ENCODE measurements at places on chromosomes 4 and X. TPM values are rescaled to one million over a fixed set of nuclear protein-coding genes. Genes with fewer than 3 reads are reported as not detected.

DNA sequence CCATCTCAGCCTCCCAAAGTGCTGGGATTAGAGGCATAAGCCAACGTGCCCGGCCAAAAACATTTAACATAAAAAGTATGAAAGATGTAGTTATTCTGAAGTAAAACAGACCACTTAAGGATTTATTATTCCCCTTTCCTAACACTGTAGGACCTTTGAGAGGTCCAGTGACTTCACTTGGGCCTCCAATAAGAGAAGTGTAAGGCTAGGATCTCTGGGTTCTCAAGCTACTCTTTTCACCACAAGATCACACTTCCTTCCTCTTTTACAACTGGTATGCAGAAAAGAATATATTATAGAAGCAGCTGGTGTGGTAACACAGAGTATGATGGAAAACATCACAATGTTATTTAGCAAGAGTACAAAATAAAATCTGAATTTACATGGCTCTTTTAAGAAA, 30.2 kb upstream of the CCNG2 start:
- no peak for DNase-seq

DNA sequence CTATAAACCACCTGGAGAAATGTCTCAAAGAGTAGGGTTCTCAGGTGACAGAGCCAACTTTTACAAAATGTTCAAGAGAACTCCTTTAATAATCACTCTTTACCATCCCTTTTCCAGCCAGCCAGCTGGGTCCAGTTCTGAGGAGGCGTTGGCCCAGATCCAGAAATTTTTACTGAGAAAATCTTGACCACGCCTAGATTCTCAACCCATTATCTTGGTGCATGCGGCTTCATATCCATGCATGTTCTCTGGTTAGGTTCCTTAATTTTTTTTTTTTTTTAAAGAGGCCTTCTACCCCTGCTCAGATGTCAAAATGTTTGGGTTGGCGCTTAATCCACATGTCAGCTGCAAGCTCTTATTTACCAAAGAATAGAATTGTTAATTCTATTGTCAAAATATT, 12.0 kb upstream of the MAP7D2 start:
- no peak for DNase-seq

- DNase-seq = no peak
Observed at GRCh38 chrX:66126662-66127061, 37.4 kb upstream of the HEPH start.

The PPEF2 gene
- not detected for total RNA-seq

GRCh38 chrX:72137846-72138495, 6.3 kb upstream of the RTL5 start:
- DNase-seq = no peak

DNA sequence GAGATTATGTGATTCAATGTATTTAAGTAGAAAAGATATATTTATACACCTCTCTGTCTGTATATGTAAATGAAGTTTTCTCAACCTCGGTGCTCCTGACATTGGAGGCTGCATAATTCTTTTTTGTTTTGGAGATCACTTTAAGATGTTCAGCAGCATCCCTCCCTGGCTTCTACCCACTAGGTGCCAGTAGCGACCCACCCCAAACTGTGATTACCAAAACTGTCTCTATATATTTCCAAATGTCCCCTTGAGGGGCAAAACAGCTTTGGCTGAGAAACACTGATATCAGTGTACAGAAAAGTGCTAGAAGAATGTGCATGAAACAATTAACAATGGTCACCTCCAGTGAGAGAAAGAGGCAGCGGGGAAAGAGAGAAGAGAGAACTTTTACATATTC, 51.2 kb downstream of the DCX start:
- no peak for DNase-seq

GRCh38 chr4:67103001-67103747, 442.1 kb downstream of the CENPC start:
- no peak for DNase-seq

The TMEM31 gene
- not detected for total RNA-seq

The ZCCHC4 gene
- 14.1 TPM for total RNA-seq

GRCh38 chr4:113921089-113921794, 58.2 kb downstream of the ARSJ start:
- DNase-seq = no peak

GRCh38 chrX:72002875-72003274, 92.2 kb downstream of the NHSL2 start:
- DNase-seq = no peak

The ASB5 gene
- total RNA-seq = not detected

The PRR32 gene
- not detected for total RNA-seq

DNA sequence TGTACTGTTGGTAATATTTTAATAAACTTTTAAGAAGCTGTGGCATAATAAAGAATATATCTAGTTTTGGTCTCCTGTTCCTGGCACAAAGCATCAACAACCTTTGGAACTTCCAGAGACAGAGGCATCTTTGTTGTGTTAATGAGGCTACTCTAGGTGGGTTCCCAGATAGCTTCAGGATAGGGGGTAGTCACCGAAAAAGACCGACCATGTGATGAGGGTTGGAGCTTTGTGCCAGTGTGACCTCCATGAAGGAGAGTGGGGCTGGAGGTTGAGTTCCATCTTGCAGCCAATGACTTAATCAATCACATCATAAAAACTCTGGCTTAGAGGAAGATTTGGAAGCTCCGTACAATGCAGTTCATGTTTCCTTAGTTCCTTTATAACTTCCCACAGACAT, 9.9 kb downstream of the PPAT start:
- no peak for DNase-seq

DNA sequence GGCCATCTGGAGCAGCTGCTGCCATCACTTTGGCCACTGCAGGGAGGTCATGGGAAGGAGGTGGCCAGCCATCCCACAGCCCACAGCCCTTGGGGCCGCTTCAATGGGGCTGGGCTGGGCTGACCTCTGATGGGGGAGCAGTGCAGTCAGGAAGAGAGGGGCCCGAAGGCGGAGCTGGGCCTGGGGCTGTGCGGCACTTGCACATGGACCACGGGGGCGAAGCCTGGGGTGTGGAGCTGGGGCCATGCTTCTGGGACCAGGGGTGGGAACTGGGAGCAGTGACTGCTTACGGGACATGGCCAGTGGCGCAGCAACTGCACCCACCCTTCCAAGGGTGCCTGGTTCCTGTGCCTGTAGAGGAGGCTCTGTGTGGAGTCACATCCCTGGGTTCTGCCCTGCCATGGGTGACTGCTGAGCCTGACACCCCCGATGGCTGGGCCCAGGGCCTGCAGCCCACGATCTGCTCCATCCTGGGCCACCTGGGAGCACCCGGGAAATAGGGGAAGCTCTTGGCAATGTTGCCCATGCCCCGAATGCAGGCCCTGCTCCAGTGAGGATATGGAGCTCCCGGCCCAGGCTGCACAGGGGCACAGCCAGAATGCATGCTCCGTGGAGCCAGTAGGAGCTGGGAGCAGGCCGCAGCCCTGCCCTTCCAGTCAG, 22.4 kb upstream of the SULT1B1 start:
- no peak for DNase-seq

GRCh38 chr4:8437281-8437680, 3.2 kb downstream of the ACOX3 start:
- no peak for DNase-seq

GRCh38 chr4:98631506-98631905, 26.9 kb downstream of the TSPAN5 start:
- no peak for DNase-seq

GRCh38 chrX:21798677-21799219, 40.7 kb upstream of the MBTPS2 start:
- DNase-seq = no peak

The SPANXA1 gene
- total RNA-seq = not detected

The DCAF4L1 gene
- 0.24 TPM for total RNA-seq

DNA sequence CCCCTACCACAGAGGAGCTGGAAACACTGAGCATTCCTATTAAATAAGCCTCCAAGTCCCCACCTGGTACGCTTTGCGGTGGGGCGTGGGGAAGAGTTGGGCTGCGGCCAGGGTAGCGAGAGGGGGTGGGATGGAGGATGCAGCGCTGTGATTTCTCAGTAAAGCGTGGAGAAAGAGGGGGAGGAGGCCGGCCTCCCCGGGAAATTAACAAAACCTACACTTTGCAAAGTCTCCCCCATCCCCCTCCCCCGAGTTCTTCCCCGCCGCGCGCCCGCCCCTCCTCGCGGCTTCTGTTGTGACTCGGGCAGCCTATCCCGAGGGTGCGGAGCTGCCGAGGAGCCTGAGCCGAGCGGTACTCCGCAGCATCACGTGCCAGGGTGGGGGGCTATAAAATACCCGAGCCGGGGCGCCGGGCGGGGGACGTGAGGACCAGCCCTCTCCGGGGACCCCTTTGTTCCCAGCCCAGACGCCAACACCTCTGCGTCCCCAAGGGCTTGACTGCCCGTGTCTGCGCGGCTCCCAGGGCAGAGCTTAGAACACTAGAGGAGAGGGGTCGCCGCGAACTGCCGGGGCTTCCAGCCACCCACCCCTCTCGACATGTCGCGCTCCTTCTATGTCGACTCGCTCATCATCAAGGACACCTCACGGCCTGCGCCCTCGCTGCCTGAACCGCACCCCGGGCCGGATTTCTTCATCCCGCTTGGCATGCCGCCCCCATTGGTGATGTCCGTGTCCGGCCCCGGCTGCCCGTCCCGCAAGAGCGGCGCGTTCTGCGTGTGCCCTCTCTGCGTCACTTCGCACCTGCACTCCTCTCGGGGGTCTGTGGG, at the start of gene GSX2:
Gene GSX2 (plus strand): TSS at position 416 of the 827 bp plus-strand sequence. CDS start 182 bp downstream, at position 598.
- no peak for DNase-seq

The POU3F4 gene
- total RNA-seq = not detected

The NXF3 gene
- total RNA-seq = 0.12 TPM

DNA sequence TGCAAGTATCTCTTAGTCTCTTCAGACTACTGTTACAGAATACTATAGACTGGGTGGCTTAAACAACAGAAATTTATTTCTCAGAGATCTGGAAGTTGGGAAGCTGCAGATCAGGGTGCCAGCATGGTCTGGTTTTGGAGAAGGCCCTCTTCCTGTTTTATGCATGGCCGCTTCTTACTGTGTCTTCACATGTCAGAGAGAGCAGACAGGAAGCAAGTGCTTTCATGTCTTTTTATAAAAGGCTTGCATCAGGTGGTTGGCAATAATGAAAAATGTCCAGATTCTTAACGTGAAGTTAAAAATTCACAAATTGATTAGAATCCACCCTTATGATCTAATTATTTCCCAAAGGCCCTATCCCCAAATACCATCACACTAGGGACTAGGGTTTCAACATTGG, 284.9 kb downstream of the RPA4 start:
- DNase-seq = no peak

DNA sequence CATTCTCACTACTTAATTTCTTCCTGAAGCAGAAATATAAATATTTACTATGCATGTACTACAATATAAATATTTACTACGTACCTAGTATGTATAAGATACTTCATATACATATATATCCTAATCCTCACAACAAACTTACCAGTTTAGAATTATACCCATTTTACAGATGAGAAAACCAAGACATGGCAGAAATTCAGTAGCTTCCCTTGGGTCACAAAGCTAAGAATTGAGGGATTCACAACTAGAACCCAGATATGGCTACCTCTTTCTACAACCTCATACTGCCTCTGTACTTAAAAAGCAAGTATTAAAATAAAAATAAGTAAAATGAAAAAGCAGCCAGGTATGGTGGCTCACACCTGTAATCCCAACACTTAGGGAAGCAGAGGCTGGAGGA, 65.9 kb downstream of the AMMECR1 start:
- no peak for DNase-seq

GRCh38 chr4:40736910-40737309, 12.8 kb upstream of the NSUN7 start:
- no peak for DNase-seq

DNA sequence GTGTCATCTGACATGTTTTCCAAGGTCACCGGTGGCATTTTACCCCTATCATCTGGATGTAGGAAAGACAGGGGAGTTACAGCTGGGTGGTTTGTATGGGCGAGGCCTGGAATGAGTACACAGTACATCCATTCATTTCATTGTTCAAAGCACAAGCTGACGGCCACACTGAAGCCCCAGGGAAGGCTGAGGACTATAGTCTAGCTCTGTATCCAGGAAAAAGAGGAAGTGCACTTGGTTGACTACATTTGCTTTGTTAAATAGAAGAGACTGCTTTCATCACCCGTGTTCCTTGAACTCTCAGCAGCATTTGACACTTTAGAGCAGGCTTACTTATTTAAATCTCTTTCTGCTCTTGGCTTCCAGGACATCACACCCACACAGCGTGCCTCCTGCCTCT, 1041.0 kb upstream of the TENM3 start:
- DNase-seq = no peak

DNA sequence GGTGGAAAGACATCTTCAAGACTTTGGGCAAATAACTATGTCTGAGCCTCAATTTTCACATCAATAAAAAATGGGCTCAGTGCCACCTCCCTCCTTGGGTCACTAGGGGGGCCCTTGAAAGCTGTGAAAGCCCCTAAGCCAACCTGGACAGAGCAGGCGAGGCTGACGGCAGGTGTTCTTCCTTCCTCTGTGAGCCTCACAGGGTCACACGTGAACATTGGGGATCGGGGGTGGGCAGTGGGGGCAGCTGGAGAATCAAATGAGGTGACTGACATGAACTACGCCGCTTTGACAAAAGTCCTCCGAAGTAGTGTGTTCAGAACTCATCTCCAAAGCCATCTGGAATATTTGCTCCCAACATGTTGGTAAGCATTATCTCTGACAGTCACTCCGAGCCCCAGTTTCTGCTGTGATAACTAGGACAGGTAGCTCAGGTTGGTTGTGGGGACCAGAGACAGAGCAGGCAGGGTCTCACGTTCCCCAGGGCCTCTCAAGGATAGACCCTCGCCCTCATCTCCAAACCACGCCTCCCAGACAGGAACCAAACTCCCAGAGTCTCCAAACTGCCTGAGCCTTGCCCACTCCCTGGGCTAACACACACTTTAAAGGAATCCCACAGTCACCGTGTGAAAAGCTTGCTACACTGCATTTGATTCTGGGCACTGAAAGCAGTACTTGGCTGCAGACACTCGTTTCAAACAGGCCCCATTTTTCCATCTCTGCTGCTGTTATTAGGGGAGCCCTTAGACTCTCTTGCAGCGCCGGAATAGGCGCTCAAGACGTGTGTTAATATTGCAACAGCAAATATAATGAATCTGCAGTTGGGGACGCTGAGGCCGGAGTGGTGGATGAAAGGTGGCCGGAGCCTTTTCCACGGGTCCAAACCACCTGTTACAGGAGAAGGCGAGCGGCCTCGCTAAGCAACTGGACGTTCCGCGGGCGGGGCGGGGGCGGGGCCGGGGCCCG, 717 bp upstream of the WFS1 start:
- DNase-seq = no peak
